ENCODE measurements at places on chromosomes 11 and 22.
A peak's percentile ranks its signal among the peaks of the same experiment; 100 is the strongest.

DNA sequence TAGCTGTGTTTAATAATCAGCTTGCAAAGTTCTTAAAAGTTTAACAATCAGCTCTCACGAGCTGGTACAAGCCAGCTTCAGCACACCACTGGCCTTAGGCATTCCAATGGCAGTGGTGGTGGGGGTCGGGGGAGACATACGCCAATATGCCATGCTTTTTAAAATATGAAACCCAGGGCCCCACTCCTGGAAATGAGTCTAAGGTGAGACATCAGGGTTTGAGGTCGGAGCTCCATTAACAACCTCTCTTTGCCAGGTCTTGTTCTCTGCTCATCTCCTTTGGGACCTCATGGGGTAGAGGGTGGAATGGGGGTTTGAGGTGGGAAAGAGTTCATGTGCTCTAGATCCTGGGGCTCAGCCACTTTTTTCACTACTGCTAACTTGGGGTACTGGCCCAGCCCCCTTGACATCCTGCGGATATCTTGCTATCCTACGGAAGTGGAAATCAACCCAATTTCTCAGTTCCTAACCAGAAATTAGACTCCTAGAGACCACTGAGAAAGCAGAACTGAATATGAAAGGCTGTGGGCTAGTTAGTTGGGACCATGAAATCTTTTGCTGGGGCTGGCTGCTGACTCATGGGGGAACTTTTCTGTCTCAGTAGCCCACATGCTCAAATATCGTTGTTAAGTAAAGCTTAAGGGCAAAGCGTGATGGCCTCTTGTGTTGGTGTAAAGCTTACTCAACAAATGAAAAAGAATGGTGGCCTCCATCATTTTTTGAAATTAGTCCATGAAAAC lies 90.1 kb downstream of the PDHX start:
- peak overlapping the region; percentile 86 for H3K27ac ChIP-seq
- peaks cover 22% of the 10 kb centered on the region for H3K36me3 ChIP-seq
- H3K4me3 ChIP-seq, result no peak overlapping the region
- H3K4me1 ChIP-seq, result peaks cover 73% of the 10 kb centered on the region
- DNase-seq, result no peak
- no peaks in the 10 kb centered on the region for H3K27me3 ChIP-seq

GRCh38 chr11:127028648-127029047 lies 28.1 kb upstream of the KIRREL3 start:
- no peaks in the 10 kb centered on the region for H3K36me3 ChIP-seq
- no peaks in the 10 kb centered on the region for H3K4me1 ChIP-seq
- H3K27me3 ChIP-seq, result no peaks in the 10 kb centered on the region
- H3K27ac ChIP-seq, result no peak overlapping the region
- DNase-seq, result no peak

GRCh38 chr11:33761471-33761870 lies 12.8 kb downstream of the FBXO3 start:
- no peak overlapping the region for H3K27ac ChIP-seq
- no peak for DNase-seq
- H3K36me3 ChIP-seq, result no peaks in the 10 kb centered on the region

DNA sequence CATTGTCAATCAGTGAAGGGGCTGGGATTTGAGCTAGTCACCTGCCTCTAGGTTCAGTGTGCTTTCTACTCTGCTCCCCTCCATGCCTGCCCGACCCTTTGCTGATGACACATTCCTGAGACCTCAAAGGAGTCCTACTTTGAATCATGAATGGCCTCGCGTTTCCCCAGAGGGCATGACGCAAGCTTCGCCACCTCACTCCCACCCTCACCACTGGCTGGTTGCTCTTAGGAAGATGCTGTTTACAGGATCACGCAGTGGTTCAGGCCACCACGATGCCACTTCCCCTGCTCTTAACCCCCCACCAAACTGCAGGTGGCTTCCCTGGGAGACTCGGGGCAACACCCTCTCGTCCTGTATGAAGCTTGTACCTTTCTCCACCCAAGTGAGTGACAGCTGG lies 62.9 kb upstream of the B3GAT1 start:
- no peak overlapping the region for H3K27ac ChIP-seq
- DNase-seq, result no peak
- peaks cover 77% of the 10 kb centered on the region for H3K27me3 ChIP-seq
- H3K4me1 ChIP-seq, result no peaks in the 10 kb centered on the region

- peaks cover 43% of the 10 kb centered on the region for H3K36me3 ChIP-seq
- no peaks in the 10 kb centered on the region for H3K27me3 ChIP-seq
- no peak overlapping the region for H3K27ac ChIP-seq
- H3K4me3 ChIP-seq, result no peak overlapping the region
These were observed 59.2 kb upstream of the CRTAM start for GRCh38 chr11:122779047-122779629.

Measured in Calu3 (cell line).